ENCODE measurements at places on chromosomes 13 and 19.

GRCh38 chr13:28854657-28855056 lies 34.5 kb downstream of the MTUS2 start:
- DNase-seq, result no peak

DNA sequence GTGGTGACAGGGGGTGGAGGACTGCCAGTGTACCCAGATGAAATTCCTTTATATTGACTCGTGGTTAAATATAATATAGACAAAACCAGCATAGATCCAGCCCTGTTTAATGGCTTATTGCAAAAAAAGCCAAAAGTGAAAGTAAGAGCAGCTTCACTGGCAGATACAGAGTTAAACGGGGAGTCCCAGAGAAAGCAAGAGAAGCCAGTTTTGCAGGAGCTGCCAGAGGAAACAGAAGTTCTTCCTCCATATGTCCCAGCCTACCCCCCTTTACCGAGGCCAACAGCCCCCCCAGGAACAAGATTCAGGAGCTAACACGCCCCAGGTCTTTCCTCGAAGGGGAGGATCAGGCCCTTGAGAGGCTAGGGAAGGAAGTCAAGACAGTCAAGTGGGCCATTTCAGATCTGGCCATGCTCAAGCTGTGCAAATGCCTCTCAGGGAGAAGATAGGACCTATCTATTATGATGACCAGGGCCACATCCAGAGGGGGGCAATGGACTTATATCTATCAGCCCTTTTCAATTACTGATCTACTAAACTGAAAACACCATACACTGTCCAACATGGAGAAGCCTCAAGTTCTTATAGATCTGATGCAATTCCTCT lies 47.2 kb upstream of the ZNF737 start:
- no peak for DNase-seq

DNA sequence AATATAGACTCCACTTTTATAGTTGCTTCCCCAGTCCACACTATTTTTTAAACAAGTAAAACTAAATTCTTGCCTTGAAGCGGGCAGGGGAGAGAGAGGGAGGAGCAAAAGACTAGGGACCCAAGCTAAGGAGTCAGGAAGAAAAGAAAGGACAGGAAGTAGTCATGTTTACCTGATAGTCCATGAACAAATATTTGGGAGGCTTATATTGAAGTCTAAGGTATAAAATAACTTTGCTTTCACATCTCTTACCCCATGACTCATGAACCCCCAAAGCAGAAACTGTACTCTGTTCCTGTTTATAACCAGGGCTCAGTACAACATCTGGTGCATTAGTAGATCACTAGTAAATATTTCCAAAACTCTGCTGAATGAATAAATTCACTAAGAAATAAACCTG lies 67.3 kb downstream of the ZAR1L start:
- no peak for DNase-seq

DNA sequence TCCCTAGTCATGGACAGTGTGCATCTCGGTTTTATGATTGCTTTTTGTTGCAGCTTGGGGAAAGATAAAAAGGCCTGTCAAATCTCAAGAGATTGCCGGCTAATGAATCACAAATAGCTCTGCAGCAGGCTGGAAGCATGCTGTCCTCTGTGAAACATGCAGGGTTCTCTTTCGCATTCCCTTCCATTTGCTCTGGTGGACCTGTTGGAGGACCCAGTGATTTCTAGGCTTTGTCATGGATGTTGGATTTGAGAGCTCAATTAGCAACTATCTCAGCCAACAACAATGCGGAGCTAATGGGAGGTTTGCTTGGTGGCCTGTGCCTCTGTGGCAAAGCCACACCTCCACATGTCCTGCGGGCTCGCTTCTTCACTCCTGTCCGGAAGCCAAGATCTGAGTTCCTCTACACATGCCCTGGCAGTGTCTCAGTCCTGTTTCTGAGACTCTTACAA lies 418.1 kb upstream of the ARGLU1 start:
- DNase-seq, result no peak
